GM23338 (cell line): ENCODE measurements at places on chromosomes 2 and 18. TPM values are rescaled to one million over a fixed set of nuclear protein-coding genes. Genes with fewer than 3 reads are reported as not detected.

GRCh38 chr2:48048476-48049171, 142.3 kb upstream of the FBXO11 start:
- H3K4me3 ChIP-seq, result peak overlapping the region; percentile 45
- DNase-seq, result no peak
- H3K27me3 ChIP-seq, result no peaks in the 10 kb centered on the region
- peaks cover 29% of the 10 kb centered on the region for H3K4me1 ChIP-seq
- no peaks in the 10 kb centered on the region for H3K36me3 ChIP-seq

GRCh38 chr2:50355891-50356290, 676.0 kb downstream of the NRXN1 start:
- no peaks in the 10 kb centered on the region for H3K27me3 ChIP-seq
- no peak for DNase-seq
- H3K36me3 ChIP-seq, result no peaks in the 10 kb centered on the region
- no peak overlapping the region for H3K27ac ChIP-seq
- no peaks in the 10 kb centered on the region for H3K4me1 ChIP-seq

DNA sequence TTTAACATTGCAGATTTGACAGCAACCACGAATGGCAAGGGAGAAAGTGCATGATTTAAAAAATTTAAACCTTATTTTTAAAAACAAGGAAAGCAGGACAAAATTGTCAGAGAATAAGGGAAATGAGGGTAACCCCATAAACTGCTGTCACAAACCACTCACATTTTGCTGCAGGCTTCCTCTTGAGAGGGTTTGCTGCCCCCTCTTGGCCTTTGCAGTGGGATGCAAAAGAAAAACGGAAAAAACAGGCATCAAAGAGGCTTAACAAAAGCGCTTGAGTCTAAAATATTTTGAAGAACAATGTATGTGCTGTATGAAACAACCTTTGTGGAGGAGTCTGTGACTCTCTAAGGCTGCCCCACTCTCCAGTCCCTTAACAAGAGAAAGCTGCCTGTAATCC, 91.6 kb downstream of the TMX3 start:
- no peaks in the 10 kb centered on the region for H3K27me3 ChIP-seq
- no peaks in the 10 kb centered on the region for H3K36me3 ChIP-seq
- peak; percentile 87 for DNase-seq
- no peak overlapping the region for H3K4me3 ChIP-seq
- H3K27ac ChIP-seq, result no peak overlapping the region

DNA sequence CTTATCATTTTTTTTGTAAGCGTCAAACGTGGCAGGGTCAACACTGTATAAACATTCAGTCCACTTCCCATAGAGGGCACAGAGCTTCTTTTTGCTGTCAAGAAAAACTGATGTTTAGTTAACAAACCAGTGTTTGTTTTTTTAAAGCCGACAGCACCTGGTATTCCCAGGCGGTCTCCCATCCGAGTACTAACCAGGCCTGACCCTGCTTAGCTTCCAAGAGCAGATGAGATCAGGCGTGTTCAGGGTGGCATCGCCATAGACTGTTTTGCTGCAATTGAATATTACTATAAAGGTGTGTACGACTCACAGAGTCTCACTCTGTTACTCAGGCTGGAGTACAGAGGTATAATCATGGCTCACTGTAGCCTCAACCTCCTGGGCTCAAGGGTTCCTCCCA, 31.5 kb downstream of the CABYR start:
- no peaks in the 10 kb centered on the region for H3K27me3 ChIP-seq
- no peak for DNase-seq
- peaks cover 7% of the 10 kb centered on the region; the same call in 1 of the 2 replicates for H3K4me1 ChIP-seq
- H3K36me3 ChIP-seq, result peaks cover 8% of the 10 kb centered on the region
- H3K4me3 ChIP-seq, result no peak overlapping the region

The SCN2A gene
- 0.45 and 0.52 TPM in 2 replicates for polyA plus RNA-seq

The GCG gene
- polyA plus RNA-seq, result not detected in 2 replicates
